ENCODE measurements at places on chromosomes 6 and 20. TPM values are rescaled to one million over a fixed set of nuclear protein-coding genes. Genes with fewer than 3 reads are reported as not detected.
A peak's percentile ranks its signal among the peaks of the same experiment; 100 is the strongest.

- no peak overlapping the region for H3K27ac ChIP-seq
- H3K36me3 ChIP-seq: no peaks in the 10 kb centered on the region
- no peak overlapping the region for H3K4me3 ChIP-seq
- peak; percentile 76 for DNase-seq
- H3K27me3 ChIP-seq: no peaks in the 10 kb centered on the region
- no peaks in the 10 kb centered on the region for H3K4me1 ChIP-seq
Observed at GRCh38 chr20:60249436-60249835, 291.2 kb downstream of the CDH26 start.

GRCh38 chr6:38188677-38189335, 369.3 kb downstream of the ZFAND3 start:
- H3K36me3 ChIP-seq: no peaks in the 10 kb centered on the region

GRCh38 chr6:138287144-138287955, 69.1 kb upstream of the PBOV1 start:
- H3K4me3 ChIP-seq: no peak overlapping the region
- no peaks in the 10 kb centered on the region for H3K36me3 ChIP-seq
- H3K27me3 ChIP-seq: no peaks in the 10 kb centered on the region
- no peaks in the 10 kb centered on the region for H3K4me1 ChIP-seq
- no peak overlapping the region for H3K27ac ChIP-seq

DNA sequence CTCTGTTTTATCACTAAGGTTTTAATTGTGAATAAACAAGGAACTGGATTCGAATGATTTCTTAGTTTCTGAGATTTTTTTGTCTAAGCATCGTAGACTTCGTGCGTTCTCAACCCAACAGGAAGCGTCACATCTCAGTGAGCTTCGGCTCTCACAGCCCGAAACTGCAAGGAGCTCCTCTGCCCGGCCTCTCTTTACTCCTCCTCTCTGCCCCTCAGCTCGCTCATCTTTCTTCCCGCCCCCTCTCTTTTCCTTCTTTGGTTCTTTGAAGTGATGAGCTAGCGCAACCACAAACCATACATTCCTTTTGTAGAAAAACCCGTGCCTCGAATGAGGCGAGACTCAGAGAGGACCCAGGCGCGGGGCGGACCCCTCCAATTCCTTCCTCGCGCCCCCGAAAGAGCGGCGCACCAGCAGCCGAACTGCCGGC, 480 bp upstream of the NT5E start:
- no peak for DNase-seq
- peak overlapping the region; percentile 11 for H3K4me3 ChIP-seq
- H3K27me3 ChIP-seq: peaks cover 11% of the 10 kb centered on the region

DNA sequence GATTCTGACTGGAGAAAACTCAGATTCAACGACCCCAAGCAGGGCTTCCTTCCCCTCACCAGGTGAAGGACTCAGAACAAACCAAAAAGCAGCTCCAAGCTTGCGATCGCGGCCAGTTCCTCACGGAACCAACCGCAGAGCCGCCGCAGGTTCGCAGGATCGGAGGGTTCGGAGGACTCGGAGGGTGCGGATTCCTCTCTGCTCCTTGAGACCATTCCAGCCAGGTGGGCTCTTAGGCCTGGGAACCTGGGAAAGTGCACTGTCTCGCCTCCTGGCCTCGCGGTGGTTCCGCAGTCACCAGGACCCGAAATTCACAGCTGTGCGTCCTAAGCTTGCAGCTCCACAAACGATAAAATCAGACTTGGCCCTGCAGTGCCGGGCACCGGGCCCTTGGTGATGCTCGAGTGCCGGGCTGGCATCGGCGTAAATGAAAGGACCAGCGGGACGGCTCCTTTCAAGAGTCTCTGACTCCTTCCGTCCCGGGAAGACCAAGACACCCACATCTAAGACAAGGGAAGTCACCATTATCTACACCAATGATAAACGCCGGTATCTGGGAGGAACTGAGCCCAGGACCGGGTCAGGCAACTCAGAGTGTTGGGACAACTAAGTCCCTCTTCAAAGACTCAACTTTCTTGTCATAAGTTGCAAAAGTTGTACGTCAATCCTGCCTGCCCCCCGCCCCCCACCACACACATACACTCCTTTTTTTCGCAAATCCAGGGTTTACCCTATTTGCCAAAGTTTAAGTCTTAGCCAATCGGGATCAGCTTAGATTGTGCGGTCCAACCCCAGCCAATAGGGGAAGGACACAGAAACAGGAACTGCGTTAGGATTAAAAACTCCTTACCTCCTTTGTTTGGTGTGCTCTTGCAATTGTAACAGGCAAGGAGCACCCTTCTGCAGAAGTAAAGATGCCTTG, 69.8 kb upstream of the PRSS16 start:
- no peaks in the 10 kb centered on the region for H3K27me3 ChIP-seq
- peak overlapping the region; percentile 81 for H3K4me3 ChIP-seq
- DNase-seq: peak; percentile 74
- H3K4me1 ChIP-seq: peaks cover 5% of the 10 kb centered on the region
- peak overlapping the region; percentile 15 for H3K27ac ChIP-seq
- no peaks in the 10 kb centered on the region for H3K36me3 ChIP-seq

The RHAG gene
- total RNA-seq: not detected

The RAB44 gene
- not detected for total RNA-seq

Data from adrenal gland (tissue), 19 donors.